Stimulated activated naive CD8-positive, alpha-beta T cell treated with anti-CD3 and anti-CD28 coated beads, Interleukin-15, amount 100 ng/mL, for 72 hours (primary cell): ENCODE measurements at places on chromosomes 1 and 21.

- DNase-seq, result no peak
These were observed 47.7 kb downstream of the PPIAL4G start for GRCh38 chr1:148435406-148435805.

DNA sequence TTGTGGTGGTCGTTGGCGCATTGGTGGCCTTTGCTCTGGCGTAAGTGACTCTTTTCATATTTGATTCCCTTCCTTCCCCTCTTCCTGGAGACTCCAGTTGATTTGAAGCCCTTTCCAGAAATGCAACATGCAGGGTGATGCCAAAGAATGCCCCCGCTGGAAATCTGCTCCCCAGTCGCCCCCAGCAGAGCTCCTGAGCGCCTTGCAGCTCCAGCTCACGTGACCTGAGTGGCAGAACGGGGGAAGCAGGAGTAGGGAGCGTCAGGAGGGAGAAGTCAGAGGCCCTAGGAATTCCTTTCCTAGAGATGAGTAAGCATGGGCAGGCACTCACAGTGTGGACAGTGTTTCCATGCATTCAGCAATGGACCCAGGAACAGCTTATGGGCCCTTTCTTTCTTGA, 255.9 kb downstream of the CACNA1E start:
- no peak for DNase-seq

DNA sequence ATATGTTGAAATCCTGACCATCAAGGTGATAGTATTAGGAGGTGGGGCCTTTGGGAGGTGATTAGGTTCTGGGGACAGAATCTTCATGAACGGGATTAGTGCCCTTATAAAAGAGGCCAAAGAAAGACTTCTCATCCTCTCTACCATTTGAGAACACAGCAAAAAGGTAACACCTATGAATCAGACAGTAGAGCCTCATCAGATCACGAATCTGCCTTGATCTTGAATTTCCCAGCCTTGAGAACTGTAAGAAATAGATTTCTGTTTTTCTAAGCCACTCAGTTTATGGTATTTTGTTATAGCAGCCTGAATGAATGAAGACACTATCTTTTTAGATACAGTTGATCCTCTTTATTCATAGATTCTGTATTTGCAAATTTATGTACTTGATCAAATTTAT, 206.9 kb upstream of the EDN2 start:
- no peak for DNase-seq

GRCh38 chr1:155529929-155530328, 32.7 kb downstream of the ASH1L start:
- DNase-seq, result no peak

- DNase-seq, result no peak
These were observed 58.4 kb upstream of the PARP1 start for GRCh38 chr1:226466296-226466695.

DNA sequence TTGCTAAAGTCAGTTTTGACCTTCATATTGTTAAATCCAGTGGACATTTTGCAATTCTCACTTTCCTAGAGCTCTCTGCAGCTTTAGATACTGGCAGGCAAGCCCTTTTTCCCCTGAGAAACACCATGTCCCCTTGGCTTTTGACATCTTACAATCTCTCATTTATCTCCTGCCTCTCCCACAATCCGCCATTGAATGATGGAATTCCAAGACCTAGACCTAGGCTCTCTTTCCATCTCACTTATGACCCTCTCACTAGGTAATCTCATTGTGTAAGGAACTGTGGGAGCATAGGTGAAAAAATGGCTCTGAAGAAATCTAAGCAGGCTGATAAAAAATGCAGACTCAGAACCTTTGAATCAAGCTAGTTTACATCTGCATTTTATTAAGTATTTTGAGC, 2.0 kb downstream of the KYAT3 start:
- no peak for DNase-seq
